Activated naive CD4-positive, alpha-beta T cell treated with anti-CD3 and anti-CD28 coated beads, Interleukin-2, amount 10 ng/mL, durations not matched to agents 5 hours and 36 hours (primary cell): ENCODE measurements at places on chromosomes 16 and 17. TPM values are rescaled to one million over a fixed set of nuclear protein-coding genes. Genes with fewer than 3 reads are reported as not detected.

The MT1X gene
- 45.1 TPM for total RNA-seq

The CXCL16 gene
- 1.6 TPM for total RNA-seq

The PERCC1 gene
- 0.73 TPM for total RNA-seq

The C17orf78 gene
- not detected for total RNA-seq

The TCAP gene
- 1.7 TPM for total RNA-seq

The AIPL1 gene
- not detected for total RNA-seq

The ACSM5 gene
- not detected for total RNA-seq

The HID1 gene
- total RNA-seq = 0.79 TPM

The COPZ2 gene
- total RNA-seq = 4.4 TPM

The PYY gene
- not detected for total RNA-seq

The CCL16 gene
- total RNA-seq = not detected

The HS3ST3B1 gene
- 19.5 TPM for total RNA-seq

The SYNGR2 gene
- 61.5 TPM for total RNA-seq

The SOST gene
- total RNA-seq = not detected

The NOXO1 gene
- 0.40 TPM for total RNA-seq

The LHX1 gene
- total RNA-seq = not detected

The CDH1 gene
- total RNA-seq = not detected

The ASGR1 gene
- 0.63 TPM for total RNA-seq

The ATP2A1 gene
- total RNA-seq = 1.2 TPM

The TRPV2 gene
- 133 TPM for total RNA-seq

The CTU2 gene
- total RNA-seq = 23.7 TPM

The ATF7IP2 gene
- 41.6 TPM for total RNA-seq

The MYOCD gene
- not detected for total RNA-seq

The CACNG5 gene
- total RNA-seq = not detected

The TOB1 gene
- total RNA-seq = 101 TPM

The HBM gene
- total RNA-seq = not detected

The UBB gene
- total RNA-seq = 1,170 TPM

The COG4 gene
- 63.0 TPM for total RNA-seq

The TMC7 gene
- total RNA-seq = not detected

The RHBDF2 gene
- 39.9 TPM for total RNA-seq

The RAB37 gene
- total RNA-seq = 44.7 TPM

The SYNGR3 gene
- 2.2 TPM for total RNA-seq

The SLC13A2 gene
- total RNA-seq = not detected

The STX1B gene
- 1.4 TPM for total RNA-seq

The KCNH6 gene
- total RNA-seq = not detected

The KRT25 gene
- total RNA-seq = not detected

The NOD2 gene
- 1.5 TPM for total RNA-seq

The KRTAP4-12 gene
- total RNA-seq = not detected

The CCL23 gene
- not detected for total RNA-seq

The RGS11 gene
- not detected for total RNA-seq

The NPIPA2 gene
- total RNA-seq = 7.3 TPM

The CYGB gene
- not detected for total RNA-seq

The CARHSP1 gene
- 154 TPM for total RNA-seq

The B4GALNT2 gene
- total RNA-seq = 0.03 TPM

The SOX9 gene
- total RNA-seq = not detected

The TMEM114 gene
- not detected for total RNA-seq

The SEPTIN12 gene
- not detected for total RNA-seq

The IGSF6 gene
- total RNA-seq = 0.07 TPM
